ENCODE measurements at places on chromosomes 5 and 9.
A peak's percentile ranks its signal among the peaks of the same experiment; 100 is the strongest.

- no peak for DNase-seq
Observed at GRCh38 chr5:119454171-119454570, 1.9 kb downstream of the HSD17B4 start.

- peak; percentile 67 for DNase-seq
Observed at GRCh38 chr5:164188733-164189148, 683.3 kb downstream of the MAT2B start.

DNA sequence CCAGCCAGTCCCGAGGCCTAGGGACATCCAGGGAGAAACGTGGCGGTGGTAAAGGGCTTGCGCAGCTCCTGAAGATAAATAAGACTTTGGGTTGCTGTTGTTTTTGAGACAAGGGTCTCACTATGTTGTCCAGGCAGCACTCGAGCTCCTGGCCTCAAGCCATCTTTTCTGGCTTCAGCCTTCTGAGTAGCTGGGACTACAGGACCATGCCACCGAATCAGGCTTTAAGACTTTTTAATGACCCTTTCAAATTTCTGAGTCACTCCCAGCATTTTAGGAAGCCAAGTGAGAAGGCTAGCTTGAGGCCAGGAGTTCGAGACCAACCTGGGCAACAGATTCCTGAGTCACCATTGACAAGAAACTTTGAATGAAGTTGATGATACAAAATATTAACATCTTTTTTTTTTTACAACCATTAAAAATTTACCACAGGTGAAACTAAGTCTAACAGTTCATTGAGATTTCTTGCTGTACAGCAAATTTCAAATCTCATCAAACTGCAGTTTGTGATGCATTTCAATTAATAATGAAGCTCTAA is 817 bp upstream of the GNE start:
- no peak for DNase-seq

DNA sequence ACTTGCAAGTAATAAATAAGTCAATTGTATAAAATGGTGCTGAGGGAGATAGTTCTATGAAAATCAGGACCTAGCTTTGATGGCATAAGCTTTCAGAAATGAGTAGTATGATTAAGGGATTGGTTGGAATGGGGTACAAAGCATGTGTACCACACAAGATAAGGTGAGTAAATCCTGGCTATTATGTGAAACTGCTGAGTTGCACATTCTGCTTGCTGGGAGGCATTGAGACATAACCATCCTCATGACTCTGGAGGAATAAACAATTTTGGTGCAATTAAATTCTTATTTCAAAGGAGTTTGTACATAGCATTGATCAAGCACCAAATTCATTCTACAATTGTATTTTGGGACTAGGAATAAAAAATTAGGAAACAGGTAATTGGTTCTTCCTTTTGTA is 755.2 kb upstream of the ACO1 start:
- no peak for DNase-seq

DNA sequence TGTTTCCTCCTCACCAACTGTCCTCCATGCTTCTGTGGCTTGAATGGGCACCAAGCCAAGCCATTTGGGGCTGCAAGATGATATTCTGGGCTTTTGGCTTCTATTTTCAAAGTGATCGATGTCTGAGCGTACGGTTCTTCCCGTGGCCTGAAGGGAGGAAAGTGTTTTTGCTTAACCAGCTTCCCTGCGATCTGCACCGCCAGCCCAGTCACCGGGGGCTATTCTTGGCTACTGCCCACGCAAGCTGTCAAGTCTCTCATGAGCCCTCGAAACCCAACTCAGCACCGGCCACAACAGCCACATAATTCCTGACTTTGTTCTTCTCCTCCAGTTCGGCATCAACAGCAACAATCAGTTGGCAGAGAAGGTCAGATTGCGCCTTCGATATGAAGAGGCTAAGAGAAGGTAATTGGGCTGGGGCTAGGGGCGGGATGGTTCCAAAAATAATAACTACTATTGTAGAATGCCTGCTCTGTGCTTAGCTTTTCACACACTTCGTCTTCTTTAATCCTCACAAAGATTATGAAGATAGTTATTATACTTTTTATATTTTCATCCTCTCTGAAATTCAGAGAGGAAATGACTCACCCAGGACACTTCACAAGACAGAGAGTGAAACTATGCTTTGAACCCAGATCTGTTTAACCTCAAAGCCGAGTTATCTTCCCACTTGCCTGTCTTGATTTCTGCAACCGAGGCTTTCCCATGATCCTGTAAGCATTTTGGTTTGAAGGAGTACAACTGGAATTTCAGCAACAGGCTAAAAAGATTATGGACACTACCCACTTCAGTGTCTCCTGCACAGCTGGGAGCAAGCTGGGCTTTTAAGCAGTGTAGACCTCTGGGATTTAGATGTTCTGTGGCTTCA is 76.4 kb upstream of the RARS1 start:
- no peak for DNase-seq

GRCh38 chr5:14915291-14915952 is 43.8 kb upstream of the ANKH start:
- no peak for DNase-seq

GRCh38 chr9:83956086-83956435 is 24.0 kb downstream of the HNRNPK start:
- peak; percentile 7 for DNase-seq

- no peak for DNase-seq
Observed at GRCh38 chr5:107776922-107777740, 106.4 kb upstream of the EFNA5 start.
